ENCODE measurements at places on chromosomes 4 and X.

- no peak for DNase-seq
Observed at GRCh38 chr4:107922486-107923473, 8.6 kb upstream of the CYP2U1 start.

DNA sequence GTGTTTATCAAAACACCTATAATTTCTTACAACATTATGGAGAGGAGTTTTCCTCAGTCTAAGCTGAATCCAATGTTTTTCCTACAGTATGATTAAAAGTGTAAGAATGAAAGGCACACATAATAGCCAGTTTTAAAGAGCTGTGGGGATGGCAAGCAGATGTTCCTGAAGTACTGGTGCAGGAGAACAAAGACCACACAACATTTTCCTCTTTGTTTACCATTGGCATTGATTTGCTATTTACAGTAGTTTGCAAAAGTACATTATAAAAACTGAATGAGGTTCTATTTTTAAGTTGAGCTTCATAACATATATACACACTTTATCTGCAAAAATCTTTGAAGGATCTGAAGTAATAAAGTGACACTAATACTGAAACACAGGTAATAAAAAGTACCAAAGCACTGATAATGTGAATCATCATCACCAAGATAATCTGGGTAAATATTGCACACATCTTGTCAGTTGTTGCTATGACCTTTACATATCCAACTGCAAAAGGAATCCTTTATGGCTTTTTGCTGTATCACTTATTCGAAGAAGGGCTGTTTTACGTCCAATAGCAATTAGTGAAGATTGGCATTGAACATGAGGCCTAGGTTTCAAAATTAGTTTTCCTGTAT, 22.5 kb downstream of the TCEAL1 start:
- DNase-seq = no peak

- no peak for DNase-seq
Observed at GRCh38 chr4:186151499-186151898, 39.9 kb upstream of the CYP4V2 start.

GRCh38 chr4:77852892-77853495, 9.6 kb upstream of the MRPL1 start:
- no peak for DNase-seq

DNA sequence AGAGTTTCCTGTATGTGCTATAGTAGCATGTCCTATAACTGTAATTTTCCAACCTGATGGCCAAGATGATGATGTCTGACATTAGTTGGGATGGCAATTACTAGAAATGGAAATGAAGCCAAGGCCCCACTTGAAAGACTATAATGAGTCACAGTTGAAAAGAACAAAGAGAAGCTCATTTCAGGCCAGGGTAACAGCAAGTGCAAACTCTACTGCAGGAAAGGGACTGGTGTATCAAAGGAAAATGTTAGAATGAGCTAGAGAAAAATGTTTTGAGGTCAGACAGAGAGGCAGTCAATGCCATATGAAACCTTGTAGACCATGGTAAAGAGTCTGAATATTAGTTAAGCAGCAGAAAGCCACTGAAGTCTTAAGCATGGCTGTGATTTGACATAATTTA, 146.2 kb upstream of the SH3RF1 start:
- no peak for DNase-seq

DNA sequence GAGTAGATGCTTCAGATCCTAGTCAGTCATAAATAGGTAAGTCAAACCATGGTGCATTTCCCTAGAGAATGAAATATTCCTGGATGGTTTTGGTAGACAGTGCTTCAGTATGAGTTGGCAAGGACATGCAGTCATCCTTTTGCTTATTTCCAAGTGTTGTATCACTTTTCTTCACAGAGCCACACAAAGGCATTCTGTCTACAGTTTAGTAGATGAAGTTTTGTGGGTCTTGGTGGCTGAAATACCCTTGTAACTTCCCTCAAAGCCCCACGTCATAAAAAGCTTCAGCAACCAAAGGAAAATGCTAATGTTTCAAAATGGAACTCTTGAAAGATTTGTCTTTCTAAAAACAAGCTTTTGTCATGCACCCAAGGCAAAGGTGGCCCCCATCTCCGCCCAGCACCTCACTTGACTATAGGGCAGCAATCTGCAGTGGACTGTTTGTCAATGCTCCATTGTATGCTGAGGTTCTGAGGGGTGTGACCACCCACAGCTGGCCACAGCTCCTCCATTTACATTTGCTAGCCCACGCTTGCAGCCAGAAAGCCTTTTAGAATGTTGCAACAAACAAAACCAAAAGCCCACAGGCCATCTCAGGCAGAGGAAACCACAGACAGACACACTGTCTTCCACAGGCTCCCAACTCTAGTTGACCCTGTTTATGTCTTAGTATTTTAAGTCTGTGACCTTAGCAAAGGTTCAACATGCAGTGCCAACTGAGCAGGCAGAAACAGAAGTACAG, 87.1 kb upstream of the FAM9C start:
- no peak for DNase-seq
